Stimulated activated CD8-positive, alpha-beta memory T cell treated with anti-CD3 and anti-CD28 coated beads, Interleukin-15, amount 100 ng/mL, for 1 hour (primary cell): ENCODE measurements at places on chromosomes 4 and X.

DNA sequence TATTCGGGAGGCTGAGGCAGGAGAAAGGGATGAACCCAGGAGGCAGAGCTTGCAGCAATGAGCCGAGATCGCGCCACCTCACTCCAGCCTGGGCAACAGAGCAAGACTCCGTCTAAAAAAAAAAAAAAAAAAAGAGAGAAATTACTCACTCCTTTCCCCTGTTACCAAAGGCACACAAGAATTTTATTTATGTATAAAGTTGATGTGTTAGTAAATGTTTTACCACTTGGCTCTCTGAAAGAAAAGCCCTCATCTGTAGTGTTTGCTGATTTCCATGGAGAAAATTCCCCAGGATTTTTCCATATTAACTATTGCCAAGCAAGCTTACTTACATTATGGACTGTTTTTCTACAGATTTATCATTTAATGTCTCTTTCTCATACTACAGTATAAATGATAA lies 142.1 kb upstream of the PABPC4L start:
- DNase-seq: no peak

- no peak for DNase-seq
These were observed 314.9 kb upstream of the DIPK2B start for GRCh38 chrX:45515262-45516215.

DNA sequence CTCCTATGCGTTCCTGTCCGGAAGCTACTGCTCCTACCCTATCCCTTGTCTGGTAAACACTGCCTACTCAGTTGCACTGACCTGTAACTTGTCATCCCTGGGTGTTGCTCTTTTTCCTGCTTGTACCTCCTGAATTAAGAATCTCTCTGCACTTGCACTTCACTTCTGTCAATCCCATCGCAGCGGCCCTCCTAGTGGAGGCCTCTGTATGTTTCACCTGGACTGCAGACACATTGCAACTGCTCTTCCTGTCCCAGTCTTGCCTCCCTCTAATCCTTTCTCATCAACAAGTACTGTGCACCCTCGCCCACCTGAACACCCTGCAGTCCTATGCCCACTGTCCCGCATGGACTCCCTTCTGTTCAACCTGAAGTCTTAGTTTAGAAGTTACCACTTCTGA lies 8.0 kb downstream of the GK start:
- no peak for DNase-seq

GRCh38 chrX:154748712-154749339 lies 2.1 kb downstream of the GAB3 start:
- DNase-seq: no peak

- DNase-seq: no peak
These were observed 855 bp downstream of the GPRASP2 start for GRCh38 chrX:102712981-102713625.

- peak; percentile 27 for DNase-seq
These were observed 11.3 kb downstream of the PNCK start for GRCh38 chrX:153662266-153662665.

DNA sequence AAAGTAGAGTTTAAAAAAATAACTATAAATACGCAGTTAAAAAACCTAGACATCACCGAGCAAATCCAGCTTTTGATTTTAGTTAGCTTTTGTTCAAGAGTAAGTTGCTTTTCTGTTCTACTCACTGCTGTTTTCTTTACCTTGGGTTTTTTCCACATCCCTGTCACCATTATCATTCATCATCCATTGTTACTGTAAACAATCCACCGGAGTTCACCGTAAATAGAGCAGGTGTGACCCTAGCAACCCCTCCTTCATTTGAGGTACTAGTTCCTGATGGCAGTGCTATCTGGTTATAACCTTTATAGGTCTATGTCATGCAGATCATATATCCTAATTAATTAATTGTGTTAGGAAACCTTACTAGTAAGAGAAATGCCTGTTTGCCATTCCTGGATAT lies 43.0 kb upstream of the TEX13D start:
- DNase-seq: no peak

DNA sequence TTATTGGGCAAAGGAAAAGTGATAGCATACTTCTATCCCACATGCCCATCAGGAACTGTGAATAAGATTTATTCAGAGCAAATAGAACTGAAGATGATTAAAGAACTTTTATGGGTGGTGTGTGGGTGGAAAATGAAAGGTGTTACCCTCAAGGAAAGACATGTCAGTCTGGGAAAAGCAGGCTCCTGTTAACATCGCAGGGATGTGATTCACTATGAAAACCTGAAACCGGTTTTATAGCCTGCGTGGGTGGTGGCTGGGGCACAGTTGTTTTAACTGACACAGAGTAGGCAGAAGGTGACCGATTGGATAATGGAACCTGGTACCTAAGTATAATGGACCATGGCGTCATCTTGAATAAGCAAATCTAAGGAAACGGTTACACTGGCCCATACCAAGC lies 61.3 kb upstream of the CASK start:
- no peak for DNase-seq

GRCh38 chrX:132165651-132166050 lies 37.8 kb upstream of the FRMD7 start:
- DNase-seq: no peak

GRCh38 chr4:4762909-4763821 lies 96.3 kb upstream of the MSX1 start:
- no peak for DNase-seq

GRCh38 chr4:38160487-38161207 lies 200.4 kb downstream of the PTTG2 start:
- DNase-seq: no peak

DNA sequence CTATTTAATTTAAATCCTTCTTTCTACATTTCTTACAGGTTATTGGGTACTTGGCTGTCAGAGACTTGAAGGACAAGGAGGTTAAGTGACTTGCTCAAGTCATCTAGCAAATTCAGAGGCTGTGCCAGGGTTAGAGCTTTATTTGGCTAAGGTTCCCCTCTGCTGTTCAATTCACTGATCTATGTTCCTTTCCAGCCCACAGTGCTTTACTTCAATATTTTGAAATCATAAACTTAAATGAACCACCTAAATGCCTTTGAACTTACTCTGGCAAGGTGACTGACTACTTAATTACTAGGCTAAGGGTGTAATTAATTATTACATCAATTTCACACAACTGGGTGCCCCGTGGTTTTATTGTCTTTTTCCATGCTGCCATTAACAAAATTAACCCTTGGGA lies 288.7 kb downstream of the CAMK2D start:
- DNase-seq: no peak

- DNase-seq: no peak
These were observed 12.3 kb downstream of the RPL9 start for GRCh38 chr4:39446483-39446841.

DNA sequence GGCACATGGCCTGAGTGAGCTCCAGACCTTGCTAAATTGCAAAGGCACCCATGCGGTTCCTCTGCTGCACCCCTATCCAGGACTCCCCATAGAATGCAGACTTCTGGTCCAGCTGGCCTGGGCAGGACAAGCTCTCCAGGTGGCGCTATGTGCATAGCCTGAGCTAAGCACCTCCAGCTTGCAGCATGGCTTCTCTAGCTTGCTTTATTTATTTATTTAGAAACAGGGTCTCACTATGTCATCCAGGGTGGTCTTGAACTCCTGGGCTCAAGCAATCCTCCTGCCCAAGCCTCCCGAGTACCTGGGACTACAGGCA lies 5.5 kb upstream of the WFS1 start:
- DNase-seq: no peak

DNA sequence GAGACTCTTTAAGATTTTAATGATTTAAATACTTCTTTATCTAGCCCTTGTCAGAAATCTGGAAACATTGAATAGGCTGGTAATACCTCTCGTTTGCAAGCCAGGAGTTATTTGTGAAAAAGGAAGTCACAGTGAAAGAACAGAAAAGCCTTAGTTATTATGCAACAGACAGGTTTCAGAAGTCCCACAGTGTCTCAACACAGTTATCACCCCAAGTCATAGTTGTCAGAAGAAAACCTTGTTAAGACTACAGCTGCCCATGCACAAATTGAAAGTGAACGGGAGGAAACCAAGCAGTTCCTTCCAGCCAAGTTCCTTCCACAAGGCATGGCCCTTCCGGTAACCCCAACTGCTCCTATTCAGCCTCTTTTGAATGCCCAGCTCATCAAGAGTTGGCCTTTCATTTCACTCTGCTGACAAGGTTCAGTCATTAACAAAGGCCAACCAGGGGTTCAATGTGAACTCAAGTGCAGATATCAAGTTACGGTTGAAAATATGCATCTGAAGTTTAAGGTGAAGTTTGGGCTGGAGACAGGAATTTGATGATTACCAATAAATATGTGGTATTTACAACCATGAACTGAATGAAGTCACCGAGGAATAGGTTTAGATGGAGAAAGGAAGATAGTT lies 15.6 kb downstream of the ALPK1 start:
- no peak for DNase-seq

DNA sequence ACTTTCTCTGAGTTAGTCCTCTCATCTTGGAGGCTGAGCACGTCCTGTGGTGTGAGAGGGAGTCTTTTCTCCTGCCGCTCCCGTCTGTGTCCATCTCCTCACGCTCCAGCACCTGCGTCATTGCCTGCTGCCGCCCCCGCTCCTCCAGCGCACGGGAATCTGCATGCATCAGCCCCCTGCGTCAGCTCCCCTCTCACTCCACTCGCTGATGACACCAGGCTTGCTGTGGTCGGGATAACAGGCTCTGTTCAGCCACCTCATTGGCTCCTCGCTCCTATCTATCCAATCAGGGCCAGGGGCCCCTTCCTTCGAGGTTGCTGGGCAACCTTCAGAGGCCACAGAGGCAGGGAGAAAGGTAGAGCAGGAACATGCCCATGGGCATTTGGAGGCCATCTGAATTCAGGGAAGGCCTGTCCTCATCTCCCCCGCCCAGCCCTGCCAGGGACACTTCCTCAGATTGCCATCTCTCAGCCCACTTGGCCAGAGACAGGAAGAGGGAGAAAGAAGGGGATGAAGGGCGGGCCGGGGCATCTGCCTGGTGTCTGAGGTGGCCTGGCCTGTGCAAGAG lies 9.3 kb downstream of the ZNF185 start:
- no peak for DNase-seq

GRCh38 chrX:155334486-155335336 lies at the start of gene CLIC2:
Gene CLIC2 (minus strand): TSS chrX:155334614. CDS start chrX:155334427, 187 bp downstream.
- no peak for DNase-seq

- DNase-seq: no peak
These were observed 159.0 kb downstream of the CHIC2 start for GRCh38 chr4:53905276-53905940.

GRCh38 chr4:79576429-79576753 lies 168.4 kb upstream of the GK2 start:
- no peak for DNase-seq

GRCh38 chrX:130196466-130196865 lies 24.7 kb downstream of the RAB33A start:
- DNase-seq: no peak

DNA sequence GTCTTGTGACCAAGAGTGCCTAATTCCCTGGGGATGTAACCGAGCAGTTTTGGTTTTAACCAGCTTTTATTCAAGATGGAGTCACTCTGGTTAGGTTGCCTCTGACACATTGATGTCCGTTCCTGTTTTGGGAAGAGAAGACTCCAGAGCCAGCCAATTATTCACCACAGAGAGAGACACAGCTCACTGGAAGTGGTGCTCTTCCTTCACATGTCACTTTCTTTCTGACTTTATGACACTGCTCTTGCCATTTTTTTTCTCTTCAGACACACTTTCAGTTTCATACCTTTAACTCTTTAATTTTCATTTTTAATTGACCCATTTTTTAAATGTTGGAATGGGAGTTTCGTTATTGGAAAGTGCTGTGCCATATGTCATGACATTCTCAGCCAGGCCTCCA lies 418.4 kb upstream of the FSTL5 start:
- no peak for DNase-seq

- DNase-seq: no peak
These were observed 192.7 kb downstream of the CBR4 start for GRCh38 chr4:168817370-168817769.

DNA sequence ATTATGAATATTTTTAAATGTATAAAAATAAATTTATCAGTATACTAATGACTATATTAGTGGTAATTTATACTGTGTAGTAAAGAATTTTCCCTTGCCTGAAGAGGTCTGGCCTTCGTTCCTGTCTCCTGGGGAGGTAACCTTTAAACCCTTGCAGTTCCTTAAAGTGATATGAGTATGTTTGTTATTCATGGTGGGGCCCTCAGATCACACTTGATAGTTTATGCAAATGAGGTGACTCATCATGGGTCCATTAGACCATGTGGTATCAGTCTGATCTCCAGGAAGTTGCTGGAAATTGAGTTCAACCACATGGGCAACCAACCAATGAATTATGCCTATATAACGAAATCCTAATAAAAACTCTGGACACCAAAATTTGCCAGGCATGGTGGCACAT lies 904.1 kb downstream of the RPA4 start:
- no peak for DNase-seq

DNA sequence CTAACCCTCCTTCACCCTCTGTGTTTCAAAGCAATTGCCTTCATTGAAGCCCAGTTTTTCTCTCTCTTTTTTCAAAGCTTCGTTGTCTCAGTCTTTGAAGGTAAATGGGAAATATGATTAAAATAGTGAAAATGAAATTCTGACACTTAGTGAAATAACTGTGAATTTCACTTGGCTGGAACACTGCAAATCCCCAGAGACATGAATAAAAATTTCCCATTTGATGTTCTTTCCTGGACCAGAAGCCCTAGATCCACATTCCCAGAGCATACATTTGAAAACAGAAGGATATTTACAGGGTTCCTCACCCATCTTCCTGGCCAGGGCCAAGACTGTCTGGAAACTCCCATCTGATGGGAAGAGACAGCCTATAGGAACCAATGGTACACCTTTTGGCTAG lies 45.0 kb downstream of the SLC2A9 start:
- no peak for DNase-seq

DNA sequence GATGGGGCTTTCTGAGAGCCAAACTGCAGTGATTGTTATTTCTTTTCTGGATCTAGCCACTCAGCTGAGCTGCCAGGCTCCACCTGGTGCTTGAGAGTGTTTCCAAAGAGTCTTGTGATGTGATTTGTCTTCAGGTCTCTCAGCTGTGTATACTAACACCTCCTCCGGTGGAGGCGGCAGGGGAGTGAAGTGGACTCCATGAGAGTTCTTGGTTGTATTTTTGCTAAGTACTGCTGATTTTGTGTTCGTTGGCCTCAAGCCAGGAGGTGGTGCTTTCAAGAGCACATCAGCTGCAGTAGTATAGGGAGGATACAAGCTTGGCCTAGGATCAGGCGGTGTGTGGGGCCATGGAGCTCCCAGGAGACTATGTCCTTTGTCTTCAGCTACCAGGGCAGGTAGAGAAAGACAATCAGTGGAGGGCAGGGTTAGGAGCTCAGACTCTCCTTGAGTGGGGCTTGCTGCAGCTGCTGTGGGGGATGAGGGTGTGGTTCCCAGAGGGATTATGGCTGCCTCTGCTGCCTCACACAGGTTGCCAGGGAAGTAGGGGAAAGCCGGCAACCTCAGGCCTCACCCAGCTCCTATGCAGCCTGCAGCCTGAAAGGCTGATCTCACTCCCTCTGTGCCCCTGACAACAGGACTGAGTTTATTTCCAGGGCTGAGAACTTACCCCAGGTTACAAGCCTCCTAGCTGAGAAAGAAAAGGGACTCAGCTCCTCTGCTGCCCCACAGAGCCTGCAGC lies 62.4 kb downstream of the NPFFR2 start:
- no peak for DNase-seq

DNA sequence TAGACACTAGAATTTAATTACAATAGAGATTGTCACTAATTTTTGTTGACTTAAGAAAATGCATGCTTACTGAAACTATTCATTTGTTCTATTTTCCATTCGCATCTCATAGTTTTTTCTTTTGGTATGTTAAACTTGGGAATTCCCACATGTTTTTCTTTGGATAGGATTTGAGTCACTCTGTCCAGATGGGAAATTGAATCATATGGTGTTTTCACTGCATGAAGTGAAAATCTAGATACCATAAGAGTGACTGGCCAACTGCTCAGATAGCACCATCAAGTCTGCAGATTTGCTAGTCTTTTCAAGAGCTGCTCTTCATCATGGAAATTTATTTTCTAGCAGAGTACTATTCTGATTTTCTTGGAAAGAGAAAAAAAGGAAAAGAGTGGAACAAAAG lies 172.6 kb downstream of the FAM47B start:
- no peak for DNase-seq
